ENCODE measurements at places on chromosomes 1 and 21. TPM values are rescaled to one million over a fixed set of nuclear protein-coding genes. Genes with fewer than 3 reads are reported as not detected.

DNA sequence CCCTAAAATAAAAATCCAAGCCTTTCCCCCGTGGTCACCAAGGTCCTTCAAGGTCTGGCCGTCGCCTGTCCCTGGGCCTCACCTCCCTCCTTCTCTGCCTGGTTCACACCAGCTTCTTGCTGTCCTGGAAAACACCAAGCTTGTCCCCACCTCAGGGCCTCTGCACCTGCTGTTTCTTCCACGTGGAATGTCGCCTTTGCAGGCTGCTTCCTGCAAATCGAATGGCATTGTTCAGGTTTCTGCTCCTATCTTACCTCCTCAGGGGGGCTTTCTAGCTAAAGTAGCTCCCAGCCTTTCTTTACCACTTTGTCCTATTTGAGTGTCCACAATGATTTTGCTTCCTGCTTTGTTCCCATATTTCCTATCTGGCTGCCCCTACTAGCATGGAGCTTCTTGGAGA lies 3.3 kb upstream of the CASZ1 start:
- DNase-seq: no peak

DNA sequence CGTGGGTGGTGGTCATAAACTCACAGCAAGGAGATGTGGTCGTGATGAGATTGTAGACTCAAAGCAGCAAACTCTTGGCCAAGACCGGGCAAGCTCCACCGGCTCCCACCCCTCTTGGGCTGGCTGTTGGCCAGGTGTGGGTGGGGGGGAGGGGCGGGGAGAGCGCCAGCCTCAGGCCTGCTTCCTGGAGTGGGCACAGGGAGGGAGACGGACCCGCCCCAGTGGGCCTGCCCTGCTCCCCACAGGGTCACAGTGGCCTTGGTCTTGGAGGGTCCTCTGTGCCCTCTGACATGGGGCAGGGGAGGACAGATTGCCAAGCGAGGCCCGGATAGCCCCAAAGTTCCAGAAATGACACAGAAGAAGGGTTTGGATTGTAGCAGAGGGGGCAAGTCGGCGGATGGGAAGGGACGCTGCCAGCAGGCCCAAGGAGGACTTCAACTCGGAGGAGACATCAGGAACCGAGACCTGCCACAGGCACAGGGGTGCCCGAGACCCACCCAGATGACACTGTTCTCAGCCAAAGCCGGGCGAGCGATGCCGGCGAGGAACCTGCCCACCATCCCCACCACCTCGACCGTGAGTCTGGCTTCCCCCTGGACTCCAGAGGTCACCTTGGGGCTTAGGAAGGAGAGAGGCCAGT lies 85.4 kb upstream of the ACTRT2 start:
- DNase-seq: no peak

GRCh38 chr1:242690849-242691609 lies 166.5 kb upstream of the PLD5 start:
- DNase-seq: no peak

GRCh38 chr1:183739741-183740271 lies 65.1 kb upstream of the RGL1 start:
- no peak for DNase-seq

WLS gene
- 139 TPM for total RNA-seq
